ENCODE measurements at places on chromosomes 16 and 17.

GRCh38 chr17:5610956-5611355 is 26.6 kb upstream of the NLRP1 start:
- no peak for DNase-seq

GRCh38 chr16:49343291-49343690 is 30.3 kb upstream of the C16orf78 start:
- DNase-seq: no peak

GRCh38 chr16:86239381-86239780 is 270.9 kb upstream of the FOXF1 start:
- DNase-seq: no peak

DNA sequence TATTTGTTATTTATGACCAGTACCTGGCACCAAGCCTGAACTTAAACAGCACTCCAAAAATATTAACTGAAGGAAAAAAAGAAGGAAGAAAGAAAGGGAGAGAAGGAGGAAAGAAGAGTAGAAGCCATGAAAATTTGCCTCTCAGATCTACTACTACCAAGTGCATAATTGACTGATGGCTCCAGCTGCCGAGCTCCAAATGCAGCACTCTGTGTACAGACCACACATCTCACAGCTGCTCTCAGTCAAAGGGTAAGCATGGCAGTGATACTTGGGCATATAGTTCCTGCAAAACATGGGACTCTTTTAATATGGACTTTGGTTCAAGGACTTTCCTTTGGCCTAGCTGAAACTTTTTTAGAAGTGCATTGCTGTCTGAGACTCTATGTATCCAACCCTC is 44.0 kb upstream of the NOG start:
- no peak for DNase-seq

- DNase-seq: no peak
These were observed 3.7 kb downstream of the TNK1 start for GRCh38 chr17:7384489-7385081.

DNA sequence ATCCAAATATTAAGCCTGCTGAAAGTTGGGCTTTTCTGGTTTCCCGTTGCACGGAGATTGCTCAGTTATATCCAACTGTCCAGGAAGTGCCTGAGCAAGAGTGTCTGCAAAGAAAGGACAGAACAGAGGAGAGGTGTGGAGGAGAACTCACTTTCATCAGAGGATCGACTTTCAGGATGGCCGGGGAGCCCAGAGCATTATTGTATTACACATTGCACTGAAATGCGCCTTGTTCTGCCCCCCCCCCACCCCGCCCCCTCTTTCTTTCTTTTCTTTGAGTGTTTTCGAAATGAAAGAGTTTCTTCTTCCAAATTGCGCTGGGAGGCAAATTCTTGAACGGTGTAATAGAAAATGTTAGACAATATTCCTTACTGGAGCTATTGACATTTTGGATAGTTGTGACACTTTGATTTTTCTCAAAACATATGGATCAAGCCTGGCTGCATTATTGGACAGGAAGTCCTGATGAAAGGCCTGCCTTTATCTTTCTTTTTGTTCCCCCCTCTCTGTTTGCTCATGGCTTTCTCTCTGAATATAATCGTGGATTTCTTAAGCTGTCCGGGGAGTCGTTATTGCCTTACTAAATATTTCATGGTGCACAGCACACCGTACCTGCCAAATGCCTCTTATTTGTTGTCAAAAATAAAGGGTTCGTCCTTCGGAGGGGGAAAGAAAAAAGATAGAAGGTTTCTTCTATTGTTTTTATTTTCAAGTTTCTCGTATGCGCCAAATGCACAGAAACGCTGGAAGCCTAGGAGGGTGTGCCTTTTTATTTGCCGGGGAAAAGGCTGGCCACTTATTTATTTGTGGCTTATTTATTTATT is 110.8 kb downstream of the IRX3 start:
- DNase-seq: no peak

DNA sequence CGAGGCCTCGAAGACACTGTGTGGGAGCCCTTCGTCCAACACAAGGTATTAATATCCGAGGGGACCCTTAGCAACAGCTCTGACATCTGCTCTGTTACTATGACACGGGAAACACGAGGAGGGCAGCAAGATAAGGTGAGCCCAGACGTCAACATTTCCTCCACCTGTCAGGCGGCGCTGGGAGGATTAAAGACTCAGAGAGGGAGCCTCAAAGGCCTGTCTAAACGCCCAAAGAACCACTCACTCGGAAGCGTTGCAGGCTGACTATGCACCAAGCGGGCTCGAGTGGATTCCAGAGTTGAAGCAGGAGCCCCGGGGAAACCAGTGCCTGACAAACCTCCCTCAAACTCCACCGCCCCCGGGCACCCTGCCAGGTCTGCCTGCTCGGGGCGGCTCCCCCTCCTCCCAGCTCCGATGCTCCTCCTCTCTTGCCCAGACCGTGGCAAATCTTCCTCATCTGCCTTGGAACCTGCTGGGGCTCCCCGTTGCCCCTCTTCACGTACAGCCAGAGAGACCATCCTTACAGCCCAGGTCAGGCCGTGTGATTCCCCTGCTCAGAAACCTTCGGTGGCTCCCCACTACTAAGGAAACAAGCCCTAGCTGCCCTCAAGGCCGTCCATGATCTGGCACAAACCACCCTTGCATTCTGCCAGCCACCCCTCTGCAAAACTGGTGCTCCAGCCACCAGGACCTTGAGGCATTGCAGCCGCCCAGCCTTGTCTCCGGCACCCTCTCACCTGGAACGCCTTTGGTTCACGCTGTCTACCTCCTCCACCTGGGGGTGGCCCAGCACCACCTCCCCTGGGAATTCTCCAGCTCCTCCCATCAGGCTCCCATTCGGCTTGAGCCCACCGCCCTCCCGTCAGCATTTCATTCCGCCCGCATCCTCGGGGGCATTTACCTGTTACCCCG is 16.2 kb downstream of the RPH3AL start:
- no peak for DNase-seq

GRCh38 chr16:54140057-54140787 is 146.4 kb downstream of the IRX3 start:
- DNase-seq: no peak

- DNase-seq: no peak
These were observed 27.3 kb downstream of the USP7 start for GRCh38 chr16:8936421-8936820.

GRCh38 chr17:73061161-73061560 is 31.3 kb downstream of the SLC39A11 start:
- DNase-seq: no peak

GRCh38 chr17:58189436-58190146 is 2.9 kb upstream of the EPX start:
- no peak for DNase-seq

GRCh38 chr17:79294459-79295071 is 219.9 kb downstream of the ENGASE start:
- no peak for DNase-seq

DNA sequence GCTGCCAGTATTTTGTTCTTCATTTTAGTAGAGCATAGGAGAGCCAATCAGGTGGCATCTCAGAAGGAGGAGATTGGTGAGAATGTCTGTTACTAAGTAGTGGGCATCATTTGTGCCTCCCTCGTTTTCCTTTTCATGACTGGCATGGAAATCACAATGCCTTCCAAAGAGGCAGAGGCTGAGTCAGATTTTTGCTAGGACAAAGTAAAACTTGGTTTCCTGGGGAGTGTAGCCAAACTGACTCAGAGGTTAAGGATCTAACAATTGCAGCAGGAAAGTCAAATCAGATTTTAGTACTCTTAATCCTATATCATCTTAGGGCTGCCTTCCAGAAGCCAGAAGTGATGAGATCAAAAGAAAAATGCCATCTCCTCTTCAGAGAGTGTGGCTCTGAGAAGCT is 138.7 kb downstream of the ANKFN1 start:
- DNase-seq: no peak

GRCh38 chr16:11215935-11216556 is 40.0 kb downstream of the SOCS1 start:
- DNase-seq: no peak

GRCh38 chr17:78957128-78957527 is 22.6 kb downstream of the LGALS3BP start:
- no peak for DNase-seq

- DNase-seq: no peak
These were observed 28.6 kb upstream of the WSB1 start for GRCh38 chr17:27265333-27265732.

DNA sequence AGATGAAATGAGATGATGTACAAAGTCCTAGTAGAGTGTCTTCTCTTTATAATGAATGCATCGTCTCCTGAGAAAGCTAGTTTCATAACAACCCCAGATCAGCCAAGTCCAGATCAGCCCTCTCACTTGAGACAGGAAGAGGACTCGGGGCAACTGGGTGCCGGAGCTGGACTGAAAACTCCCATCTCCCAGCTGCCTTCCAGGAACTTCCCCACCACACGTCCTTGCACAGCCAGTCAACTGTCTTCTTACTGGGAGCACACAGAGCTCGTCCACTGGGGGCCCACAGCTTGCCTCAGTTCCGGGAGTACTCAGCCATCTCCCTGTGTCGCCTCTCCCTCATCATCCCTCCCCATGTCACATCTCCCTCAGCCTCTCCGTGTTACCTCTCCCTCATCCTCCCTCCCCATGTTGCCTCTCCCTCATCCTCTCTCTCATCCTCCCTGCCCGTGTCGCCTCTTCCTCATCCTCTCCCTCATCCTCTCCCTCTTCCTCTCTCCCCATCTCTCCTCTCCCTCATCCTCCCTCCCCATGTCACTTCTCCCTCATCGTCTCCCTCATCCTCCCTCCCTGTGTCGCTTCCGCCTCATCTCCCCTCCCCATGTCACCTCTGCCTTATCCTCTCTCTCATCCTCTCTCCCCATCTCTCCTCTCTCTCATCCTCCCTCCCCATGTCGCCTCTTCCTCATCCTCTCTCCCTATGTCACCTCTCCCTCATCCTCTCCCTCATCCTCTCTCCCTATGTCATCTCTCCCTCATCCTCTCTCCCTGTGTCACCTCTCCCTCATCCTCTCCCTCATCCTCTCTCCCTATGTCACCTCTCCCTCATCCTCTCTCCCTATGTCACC is 22.4 kb upstream of the KCNH6 start:
- no peak for DNase-seq

DNA sequence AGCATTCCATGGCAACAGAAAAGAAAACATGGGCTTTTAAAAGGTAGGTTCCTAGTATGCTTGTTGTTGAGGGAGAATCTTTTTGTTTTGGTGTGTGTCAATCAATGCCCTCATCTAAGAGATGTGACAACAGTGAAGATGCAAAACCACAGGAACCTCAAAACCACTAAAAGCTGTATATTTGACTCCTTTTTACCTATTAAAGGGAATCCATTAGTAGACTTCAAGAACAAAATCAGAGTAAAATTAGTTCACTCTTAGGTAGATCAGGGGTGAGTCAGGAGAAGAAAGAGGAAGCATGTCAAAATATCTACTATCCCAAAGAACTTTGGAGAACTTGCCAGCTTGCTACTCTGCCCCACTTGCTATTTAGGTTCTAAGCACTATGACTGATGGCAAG is 89.1 kb downstream of the CDK5R1 start:
- DNase-seq: no peak

- no peak for DNase-seq
These were observed 318.8 kb downstream of the C16orf95 start for GRCh38 chr16:86998196-86999001.

DNA sequence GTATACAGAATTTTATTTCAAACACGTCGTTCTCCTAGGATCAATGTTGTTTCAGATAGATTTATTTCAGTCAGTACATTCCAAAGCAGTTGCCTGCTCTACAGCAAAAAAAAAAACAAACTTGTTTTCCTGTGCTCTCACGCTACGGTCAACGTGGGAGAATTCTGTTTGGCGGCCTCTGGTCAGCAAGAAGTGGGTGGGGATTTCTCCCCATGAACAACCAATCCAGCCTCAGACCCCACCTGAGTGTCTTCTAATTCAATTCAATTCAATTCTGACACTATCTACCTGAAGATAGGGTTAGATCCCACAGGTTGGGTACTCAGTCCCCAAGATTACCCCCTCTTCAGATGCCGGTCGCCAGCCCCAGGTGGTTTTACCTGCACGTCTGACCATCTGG is 22.1 kb downstream of the C17orf58 start:
- DNase-seq: no peak

DNA sequence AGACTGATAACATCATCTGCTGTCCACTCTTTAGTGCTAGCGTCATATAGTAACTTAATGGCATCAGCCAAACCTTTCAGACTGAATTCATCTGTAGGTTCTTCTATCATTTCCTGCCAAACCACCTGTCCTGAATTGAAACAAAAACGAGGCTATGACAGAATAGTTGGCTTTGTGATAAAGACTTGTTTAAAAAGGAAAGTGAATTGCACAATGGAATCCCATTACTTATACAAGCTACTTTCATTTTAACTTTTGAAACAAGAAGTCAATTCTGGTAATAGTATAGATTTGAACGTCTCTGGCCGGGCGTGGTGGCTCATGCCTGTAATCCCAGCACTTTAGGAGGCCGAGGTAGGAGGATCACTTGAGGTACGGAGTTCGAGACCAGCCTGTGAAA is 18.2 kb downstream of the LASP1NB start:
- DNase-seq: no peak

DNA sequence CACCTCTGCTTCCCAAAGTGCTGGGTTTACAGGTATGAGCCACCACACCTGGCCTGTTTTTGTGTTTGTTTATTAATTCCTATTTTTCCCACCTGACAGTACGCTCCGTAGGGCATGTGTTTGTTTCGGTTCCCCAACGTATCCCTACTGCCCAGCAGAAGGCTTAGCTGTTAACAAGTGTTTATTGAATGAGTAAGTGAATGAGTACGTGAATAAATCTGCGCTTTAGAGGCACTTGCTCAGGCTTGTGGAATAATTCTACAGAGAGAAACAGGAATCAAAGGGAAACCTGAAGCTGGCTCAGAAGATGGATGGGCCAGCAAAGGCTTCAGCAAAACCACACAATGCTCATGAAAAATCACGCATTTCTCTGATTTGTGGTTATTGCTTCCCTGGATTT is 647.9 kb downstream of the MAF start:
- no peak for DNase-seq

DNA sequence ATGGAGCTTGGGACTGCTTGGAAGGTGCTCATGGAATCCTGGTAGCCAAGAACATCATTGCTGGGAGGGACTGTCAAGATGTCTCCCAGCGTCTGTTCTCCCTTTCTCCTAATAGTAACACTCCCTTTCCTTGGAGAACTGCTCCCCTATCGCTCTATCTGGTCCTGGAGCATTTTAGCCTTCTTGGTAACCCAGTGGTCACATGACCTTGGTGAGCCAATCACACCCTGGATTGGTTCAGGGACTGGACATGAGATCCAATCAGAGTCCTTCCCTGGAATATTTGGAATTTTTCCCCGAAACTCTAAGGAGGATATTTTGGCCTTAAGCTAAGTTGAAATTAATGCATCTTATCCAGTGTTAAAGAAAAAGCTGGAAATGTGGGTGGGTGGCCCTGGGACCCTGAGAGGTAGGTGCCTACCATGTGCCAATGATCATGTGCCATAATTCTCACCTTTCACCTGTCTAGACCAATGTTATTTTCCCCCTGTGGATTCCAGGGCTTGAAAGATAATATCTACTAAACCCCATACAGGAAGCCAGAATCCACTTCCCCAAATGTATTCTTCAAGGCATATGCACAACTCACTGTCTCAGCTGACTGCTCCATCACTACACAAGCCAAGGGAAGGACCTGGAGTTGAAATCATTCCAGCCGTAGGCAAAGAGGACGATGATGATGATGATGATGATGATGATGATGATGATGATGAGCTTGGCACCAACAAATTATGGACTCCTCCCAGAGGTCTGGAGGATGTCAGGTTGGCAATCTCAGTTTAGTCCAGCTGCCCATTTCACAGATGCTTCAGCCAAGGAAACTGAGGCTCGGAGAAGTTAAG is 193.2 kb downstream of the RAB11FIP4 start:
- no peak for DNase-seq

All from activated gamma-delta T cell (primary cell).